NCI-H69 (cell line): ENCODE measurements at places on chromosomes 11 and 22.

- DNase-seq, result peak; percentile 90
Observed at GRCh38 chr11:121649798-121650197, 197.0 kb upstream of the SORL1-AS1 start.

DNA sequence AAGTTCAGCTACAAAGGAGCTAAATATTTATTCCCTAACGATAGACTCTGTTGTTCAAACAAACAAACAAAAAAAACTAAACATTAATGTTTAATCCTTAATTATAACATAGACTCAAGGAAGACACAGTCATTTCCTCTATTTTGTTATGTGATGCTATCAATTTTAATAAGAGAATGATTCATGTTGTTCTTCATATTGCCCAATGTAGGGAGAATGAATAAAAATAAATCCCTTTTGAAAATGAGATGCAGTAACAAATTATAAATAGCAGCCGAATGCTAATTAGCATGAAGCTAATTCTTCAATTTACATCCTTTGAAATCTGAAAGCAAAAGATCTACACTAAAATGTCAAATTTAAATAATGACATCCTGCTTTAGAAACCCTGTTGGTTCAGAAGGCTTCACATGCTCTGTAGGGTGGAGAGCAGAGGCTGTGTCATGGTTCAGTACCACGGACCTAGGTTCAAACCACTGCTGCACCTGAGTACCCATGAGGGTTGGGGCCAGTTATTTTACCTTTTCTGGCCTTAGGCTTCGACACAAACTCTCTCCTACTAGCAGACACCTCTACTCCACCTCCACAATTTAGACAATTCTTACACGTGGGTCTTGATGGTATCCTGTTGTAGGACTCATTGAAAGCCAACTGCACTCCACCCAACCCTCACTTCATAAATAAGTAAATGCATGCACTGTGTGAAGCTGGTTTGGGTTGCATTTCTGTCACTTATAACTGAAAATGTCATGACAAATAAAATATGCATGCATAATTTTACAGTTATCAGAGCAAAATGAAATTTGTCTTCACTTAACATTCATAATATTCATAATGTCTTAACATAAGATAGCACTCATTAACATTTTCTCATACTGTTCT, 89.0 kb downstream of the RRAS2 start:
- DNase-seq, result no peak

DNA sequence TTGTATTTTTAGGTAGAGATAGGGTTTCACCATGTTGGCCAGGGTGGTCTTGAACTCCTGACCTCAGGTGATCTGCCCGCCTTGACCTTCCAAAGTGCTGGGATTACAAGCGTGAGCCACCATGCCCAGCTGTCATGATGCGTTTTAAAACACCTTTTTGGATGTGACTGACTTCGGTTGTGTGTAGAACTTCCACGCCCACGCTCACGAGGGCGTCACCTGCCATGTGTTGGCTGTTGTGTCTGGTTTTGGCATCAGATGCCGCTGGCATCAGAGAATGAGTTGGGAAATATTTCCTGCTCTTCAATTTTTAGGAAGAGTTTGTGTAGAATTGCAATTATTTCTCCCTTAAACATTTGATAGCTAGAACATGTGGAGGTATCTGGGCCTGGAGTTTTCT, 109.1 kb downstream of the KCNQ1 start:
- DNase-seq, result no peak

DNA sequence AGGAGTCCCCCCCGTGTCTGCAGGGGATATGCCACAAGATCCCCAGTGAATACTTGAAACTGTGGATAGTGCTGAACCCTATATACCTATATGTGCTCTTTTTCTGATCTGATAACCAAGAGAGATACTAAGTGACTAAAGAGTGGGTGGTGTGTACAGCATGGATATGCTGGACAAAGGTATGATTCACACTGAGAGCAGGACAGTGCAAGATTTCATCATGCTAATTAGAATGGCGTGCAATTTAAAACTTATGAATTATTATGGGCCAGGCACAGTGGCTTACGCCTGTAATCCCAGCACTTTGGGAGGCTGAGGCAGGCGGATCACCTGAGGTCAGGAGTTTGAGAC, 90.2 kb upstream of the ALKBH3 start:
- no peak for DNase-seq

- DNase-seq, result peak; percentile 70
Observed at GRCh38 chr11:13440100-13440855, 22.7 kb downstream of the BTBD10 start.

DNA sequence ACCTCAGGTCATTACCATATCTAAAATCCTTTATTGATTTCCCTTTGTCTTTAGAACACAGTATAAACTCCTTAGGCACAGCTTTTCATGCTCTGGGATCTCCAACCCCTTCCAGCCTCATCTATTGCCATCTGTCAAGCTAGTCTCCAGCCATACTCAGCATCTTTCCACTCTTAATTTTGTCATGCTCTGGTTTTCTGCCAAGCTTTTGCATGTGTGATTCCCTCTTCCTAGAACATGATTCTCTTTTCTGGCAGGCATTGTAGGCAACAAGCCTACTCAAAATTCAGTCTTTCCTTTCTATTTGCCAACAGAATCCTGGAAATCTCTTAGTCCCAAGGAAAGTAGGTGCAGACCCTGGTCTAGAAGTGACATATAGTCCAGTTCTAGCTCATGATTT, 35.5 kb upstream of the SLC6A5 start:
- DNase-seq, result no peak

- no peak for DNase-seq
Observed at GRCh38 chr22:37183432-37184379, 4.3 kb downstream of the C1QTNF6 start.

DNA sequence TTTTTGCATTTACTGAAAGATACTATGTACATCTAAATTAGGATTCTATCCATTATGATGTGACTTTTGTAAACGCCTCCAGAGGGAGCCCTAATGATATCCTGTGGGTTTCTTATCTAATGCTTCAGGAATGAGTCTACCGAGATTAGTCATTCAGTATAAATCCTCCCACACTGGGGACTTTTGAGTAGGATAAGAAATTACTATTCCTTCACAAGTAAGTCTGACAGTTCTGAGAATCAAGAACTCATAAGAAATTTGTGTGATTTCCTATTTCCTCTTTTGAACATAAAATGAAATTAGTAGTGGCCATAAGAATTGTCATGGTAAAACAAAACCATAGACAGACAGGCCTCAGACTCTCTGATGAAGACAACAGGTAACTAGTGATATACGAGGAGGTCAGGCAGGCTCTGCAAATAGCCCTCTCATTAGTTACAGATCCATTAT, 10.0 kb upstream of the OR5M1 start:
- DNase-seq, result peak; percentile 11

DNA sequence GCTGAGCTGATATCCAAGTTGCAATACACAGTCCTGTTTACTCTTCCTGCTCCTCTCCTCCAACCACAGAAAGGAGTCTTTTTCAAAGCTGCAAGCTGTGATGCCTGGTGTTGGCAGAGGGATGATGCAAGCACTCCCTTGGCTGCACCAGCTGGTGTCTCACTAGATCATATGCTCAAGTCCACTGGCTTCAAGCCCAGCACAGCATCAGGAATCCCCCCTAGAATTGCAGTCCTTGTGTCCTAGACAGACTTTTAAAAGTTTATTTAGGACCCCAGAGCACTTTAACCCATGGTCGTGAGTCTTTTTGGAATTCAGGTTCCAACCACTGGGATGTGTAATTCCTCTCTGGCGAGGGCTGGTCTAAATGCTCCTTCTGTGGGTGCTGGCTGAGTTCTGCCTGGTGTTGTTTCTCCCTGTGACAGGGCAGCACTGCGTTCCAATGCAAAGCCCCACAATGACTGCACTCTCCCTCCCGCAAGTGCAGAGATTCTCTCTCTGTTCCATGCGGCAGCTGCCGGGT, 1.9 kb upstream of the HEPN1 start:
- no peak for DNase-seq

DNA sequence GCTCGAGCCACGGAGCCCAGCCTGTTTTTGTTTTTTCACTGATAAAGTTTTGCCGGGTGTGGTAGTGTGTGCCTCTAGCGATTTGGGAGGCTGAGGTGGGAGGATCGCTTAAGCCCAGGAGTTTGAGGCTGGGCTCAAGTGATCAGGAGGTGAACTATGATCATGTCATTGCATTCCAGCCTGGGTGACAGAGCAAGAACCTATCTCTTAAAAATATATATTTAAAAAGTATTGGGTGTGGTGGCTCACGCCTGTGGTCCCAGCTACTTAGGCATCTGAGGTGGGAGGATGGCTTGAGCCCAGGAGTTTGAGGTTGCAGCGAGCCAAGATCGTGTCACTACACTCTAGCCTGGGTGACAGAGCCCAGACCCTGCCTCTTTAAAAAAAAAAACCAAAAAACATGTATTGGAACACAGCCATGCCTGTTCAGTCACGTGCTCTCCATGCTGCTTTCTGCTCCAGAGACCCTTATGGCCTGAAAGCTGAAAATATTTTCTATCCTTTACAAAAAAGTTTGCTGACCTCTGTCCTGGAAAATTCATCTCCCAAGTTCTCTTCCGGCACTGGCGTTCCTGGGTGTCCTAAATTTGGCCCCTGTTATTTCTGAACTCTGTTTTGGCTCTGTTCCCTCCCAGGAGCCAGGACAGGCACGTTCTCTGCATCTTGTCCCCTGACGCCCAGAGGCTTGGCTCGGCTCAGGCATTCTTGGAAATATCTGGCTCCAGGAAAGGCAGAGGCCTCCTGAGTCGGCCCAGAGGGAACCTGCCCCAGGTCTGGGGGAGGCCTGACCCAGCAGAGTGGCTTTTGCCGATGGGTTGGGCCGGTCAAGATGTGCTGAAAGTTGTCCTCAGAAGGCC, 61.3 kb upstream of the PPP6R3 start:
- DNase-seq, result no peak

DNA sequence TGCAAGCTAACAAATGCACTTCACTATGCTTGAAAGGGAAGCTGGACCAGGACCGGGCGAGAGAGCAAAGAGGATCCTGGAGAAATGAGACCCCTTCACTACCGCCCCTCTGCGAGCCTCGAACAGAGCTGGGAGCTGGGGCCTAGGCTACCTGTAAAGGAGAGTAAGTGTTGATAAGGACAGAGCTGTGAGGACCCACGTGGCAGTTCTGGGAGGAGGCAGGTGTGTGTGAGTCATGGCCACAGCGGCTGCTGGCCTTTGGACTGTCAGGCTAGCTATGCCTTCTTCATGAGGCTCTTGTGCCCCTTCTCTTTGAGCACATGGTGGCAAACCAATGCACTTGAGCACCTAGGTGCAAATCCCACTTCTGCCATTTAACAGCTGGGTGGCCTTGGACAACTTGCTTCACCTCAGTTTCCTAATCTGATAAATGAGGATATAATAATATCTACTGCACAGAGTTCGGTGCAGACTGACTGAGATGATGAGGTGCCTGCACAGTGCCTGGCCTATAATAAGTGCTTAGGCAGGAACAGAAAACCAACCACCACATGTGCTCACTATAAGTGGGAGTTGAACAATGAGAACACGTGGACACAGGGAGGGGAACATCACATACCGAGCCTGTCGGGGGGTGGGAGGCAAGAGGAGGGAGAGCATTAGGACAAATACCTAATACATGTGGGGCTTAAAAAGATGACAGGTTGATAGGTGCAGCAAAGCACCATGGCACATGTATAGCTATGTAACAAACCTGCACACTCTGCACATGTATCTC, 35.3 kb upstream of the KCNJ11 start:
- peak; percentile 9 for DNase-seq

DNA sequence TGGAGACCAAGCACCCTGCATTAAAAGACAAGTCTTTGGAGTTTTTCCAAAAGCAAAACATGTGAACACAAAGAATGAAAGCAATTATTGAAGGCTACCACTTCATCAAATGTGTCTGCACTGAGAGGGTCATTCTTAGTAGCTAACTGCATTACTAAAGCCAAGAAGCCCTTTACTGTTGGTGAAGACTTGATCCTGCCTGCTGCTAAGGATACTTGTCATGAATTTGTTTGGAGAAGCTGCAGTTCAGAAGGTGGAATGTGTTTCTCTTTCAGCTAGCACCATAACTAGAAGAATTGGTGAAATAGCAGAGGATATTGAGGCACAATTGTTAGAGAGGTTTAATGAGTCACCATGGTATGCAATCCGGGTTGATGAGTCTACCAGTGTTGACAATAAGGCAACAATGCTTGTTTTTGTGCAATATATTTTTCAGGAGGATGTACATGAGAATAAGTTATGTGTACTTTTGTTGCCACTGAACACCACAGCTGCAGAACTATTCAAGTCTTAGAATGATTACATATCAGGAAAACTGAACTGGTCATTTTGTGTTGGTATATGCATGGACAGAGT, 457.3 kb upstream of the ISX start:
- no peak for DNase-seq

DNA sequence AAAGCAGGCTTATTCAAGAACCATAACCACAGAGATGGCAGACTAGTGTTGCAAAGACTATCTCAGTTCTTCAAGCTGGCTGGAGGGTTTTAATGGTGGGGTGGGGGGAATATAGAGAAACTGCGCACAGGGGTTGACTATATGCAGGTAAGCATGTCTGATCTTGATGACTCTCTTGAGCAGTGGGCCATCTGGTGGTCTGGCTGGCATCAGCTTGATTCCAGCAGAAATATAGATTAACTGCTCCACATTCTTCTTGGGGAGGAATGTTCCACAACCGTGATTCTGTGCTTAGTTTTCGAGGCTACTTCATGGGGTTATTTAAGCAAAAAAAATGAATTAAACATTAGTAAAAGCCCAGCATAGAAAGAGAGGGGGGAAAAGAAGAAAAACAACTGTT, 158.8 kb upstream of the PGR start:
- no peak for DNase-seq

DNA sequence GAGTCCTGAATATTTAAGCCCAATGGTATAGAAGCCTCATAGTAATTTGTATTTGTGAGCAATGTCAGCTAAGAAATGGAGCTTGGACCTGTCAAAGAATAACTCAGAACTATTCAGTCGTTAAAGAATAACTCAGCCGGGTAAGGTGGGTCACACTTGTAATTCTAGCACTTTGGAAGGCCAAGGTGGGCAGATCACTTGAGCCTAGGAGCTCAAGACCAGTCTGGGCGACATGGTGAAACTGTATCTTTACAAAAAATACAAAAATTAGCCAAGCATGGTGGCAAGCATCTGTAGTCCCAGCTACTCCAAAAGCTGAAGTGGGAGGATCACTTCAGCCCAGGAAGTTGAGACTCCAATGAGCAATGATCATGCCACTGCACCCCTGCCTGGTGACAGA, 1526.5 kb downstream of the LRRC4C start:
- no peak for DNase-seq

DNA sequence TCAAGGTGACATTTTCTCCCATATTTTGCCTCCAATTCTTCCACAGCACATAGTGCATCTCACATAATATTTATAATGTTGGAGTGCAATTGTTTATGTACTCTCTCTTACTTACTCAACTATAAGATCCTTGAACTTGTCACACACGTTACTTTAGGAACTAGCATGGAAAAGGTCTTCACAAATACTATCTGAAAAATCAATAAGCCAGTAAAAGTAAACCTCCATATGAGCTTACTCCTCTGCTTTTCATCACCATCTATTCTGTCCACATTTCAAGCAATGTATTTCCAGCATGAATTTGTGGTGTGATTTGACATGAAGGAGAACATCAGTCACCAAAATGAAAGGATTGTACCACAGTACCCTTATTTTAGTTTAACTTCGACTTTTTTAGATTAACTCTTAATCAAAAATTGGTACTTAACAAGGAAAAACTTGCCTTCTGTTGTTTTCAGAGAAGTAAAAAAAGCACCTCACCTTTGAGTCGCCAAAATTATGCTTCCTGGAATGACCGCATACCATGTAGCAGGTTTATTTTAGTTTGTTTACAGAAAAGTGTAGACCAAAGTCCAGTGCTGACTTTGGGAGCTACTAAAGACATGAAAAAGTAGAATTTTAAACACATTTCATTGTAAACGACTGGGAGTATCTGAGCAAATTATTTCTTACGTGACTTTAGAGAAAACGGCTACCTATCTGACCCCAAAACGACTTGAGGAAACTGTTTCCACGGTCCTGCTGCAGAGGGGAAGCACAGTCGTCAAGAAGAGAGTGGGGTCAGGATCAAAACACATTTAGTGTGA, at the start of gene SLC22A9:
Gene SLC22A9, plus strand, starts transcription at position 621 of the 806 bp plus-strand sequence. CDS start 272 bp downstream, outside the sequence.
- no peak for DNase-seq
